ENCODE measurements at places on chromosomes 13 and 19.
A peak's percentile ranks its signal among the peaks of the same experiment; 100 is the strongest.

DNA sequence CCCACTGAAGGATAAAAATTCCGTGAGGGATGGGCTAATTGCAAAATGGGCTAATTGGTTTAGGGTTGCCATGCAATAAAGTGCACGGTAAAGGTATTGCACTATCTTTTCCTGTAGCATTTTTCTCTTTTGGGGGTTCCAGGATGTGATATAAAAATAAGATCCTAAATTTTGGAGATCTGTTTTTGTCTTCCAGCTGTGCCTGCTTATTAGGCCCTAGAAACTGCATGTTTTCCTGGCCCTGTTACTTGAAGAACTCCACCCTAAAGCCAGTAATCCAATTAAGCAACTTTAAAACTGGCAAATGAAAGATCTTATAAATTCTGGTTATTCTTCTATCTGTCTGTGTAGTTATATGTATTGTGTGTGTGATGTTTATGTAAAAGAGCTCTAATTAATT is 2489.6 kb downstream of the PCDH9 start:
- no peak for DNase-seq

DNA sequence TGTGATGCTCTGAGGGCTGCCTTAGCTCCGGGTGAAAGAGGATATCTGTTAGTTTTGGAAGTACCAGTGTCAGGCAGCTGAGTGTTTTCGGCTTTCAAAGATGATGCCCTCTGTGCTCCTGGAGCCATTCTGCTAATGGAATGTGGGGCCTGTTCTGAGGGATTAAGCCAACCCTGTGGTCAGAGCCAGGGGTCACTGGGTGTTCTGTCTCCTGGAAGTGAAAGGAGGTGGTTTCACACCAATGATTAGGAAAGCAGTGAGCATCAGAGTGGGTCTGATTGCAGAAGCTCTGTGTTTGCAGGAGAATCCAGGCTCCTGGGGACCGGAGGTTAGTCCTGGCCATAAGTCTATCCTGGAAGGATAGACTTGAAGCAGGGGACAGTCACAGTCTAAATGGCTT is 94.6 kb downstream of the UQCRFS1 start:
- no peak for DNase-seq

GRCh38 chr13:71054358-71054757 is 812.6 kb downstream of the DACH1 start:
- DNase-seq = no peak

DNA sequence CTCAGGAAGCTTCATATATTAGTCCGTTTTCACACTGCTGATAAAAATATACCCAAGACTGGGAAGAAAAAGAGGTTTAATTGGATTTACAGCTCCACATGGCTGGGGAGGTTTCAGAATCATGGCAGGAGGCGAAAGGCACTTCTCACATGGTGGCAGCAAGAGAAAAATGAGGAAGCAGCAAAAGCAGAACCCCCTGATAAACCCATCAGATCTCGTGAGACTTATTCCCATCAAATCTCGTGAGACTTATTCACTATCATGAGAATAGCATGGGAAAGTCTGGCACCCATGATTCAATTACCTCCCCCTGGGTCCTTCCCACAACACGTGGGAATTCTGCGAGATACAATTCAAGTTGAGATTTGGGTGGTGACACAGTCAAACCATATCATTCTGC is 23.1 kb downstream of the FLT3 start:
- no peak for DNase-seq

DNA sequence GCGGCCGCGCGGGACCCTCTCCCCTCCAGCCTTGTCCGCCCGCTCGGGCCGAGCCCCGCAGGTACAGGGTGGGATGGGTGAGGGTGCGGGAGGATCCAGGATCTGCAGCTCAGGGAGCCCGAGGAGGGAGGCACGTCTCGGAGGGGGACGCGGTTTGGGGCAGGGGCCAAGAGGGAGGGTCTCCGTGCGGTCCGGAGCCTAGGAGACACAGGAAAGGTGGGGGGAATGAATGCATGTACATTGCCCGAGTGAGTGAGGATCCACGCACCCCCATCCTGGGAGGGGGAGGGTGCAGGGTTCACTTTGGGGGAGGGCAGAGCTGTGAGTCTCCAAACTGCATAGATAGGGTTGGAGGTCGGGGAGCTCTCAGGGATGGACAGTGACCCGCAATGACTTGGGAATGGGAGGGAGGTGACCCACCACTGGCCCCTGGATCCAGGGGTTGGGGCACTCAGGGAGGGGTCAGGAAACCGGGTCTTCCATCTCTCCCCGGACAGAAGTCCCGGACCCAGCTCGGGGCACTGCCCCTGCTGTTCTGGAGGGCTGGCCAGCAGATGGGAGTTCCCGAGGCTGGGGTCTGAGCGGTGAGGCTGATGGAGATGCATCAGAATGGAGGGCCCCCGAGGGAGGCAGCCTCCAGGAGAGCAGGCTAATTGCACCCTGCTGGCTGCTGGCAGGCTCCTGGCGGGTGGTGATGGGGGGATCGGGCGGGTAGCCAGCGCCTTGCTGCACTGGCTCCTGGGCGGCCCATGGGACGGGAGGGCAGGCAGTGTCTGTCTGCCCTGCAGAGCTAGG is 547 bp downstream of the KCNN1 start:
- DNase-seq = no peak

- no peak for DNase-seq
Observed at GRCh38 chr19:42846597-42846996, 32.9 kb downstream of the PSG1 start.

- DNase-seq = peak; percentile 11
Observed at GRCh38 chr19:48752496-48753365, at the start of gene FUT1. Gene FUT1 (minus strand): TSS chr19:48752641. CDS start chr19:48751281, 1,360 bp downstream.

DNA sequence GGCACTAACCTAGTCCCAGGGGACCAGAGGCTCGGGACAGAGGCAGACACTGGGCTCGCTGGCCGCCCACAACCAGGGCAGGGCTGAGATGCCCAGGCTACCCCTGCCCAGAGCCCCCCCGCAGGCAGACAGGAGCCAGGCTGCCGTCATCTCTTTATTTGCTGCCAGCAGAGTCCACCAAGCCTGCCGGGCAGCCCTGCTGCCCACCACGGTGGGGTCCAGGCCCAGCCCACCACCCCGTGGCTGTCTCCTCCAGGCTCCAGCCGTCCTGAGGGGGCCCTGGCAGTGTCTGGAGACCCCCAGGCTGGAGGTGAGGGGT is 5.0 kb downstream of the TEKTIP1 start:
- no peak for DNase-seq

- no peak for DNase-seq
Observed at GRCh38 chr13:107675847-107676550, 539.3 kb downstream of the LIG4 start.

GRCh38 chr19:18800636-18801035 is 9.5 kb upstream of the COMP start:
- DNase-seq = no peak

DNA sequence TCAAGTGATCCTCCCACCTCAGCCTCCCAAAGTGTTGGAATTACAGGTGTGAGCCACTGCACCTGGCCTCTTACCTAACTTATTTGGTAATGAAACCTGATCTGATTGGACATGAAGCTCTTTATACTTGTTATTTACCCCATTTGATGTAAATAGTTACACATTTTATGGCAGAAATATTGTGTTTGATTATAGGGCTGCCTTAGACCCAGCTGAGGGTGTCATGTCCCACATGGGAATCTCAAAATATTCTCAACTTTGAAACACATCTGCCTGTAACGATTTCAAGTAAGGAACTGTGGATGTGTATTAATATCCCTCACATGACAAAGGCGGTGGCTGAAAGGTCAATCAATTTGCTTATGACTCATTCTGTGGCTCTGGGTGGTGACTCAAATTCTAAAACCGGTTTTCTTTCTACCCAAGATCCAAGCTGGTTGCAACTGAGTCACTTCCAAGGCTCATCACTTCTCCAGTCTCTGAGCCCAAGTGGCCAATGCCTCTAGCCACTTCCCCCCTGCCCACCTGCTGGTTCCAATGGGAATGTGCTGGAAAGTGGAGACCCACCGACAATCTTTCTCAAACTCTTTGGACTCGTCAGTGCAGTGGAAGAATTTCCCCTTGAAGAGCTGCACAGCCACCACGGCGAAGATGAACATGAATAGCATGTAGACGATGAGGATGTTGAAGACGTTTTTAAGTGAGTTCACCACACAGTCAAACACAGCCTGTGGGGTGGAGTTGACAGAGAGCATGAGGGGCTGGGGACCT is 110.9 kb downstream of the IER2 start:
- peak; percentile 13 for DNase-seq

- DNase-seq = no peak
Observed at GRCh38 chr13:94609196-94609595, 7.5 kb downstream of the GPR180 start.

GRCh38 chr13:41231786-41232185 is 31.6 kb downstream of the MTRF1 start:
- DNase-seq = no peak

- no peak for DNase-seq
Observed at GRCh38 chr19:17468302-17469091, 1.8 kb upstream of the SLC27A1 start.

- DNase-seq = no peak
Observed at GRCh38 chr13:23716401-23716800, 146.2 kb downstream of the TNFRSF19 start.

DNA sequence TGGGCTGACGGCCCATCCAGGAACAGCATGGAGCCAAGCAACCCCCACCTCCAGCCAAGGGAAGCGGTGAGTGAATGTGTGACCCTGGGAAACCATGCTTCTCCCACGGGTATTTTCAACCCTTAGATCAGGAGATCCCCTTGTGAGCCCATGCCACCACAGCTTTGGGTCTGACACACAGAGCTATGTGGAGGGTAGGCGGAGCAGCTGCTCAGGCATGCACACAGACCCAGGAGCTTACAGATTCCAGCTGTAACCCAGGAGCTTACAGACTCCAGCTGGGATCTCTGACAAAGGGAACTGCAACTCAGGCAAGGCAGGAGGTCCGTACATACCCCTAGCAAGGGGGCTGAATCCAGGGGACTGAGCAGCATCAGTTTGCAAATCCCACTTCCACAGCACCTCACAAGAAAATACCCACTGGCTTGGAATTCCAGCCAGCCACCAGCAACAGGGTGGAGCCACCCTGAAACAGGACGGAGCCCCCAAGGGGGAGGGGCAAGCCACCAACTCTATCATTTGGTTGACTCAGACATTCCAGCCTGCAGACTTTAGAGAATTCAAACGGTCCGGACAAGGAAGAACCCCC is 40.8 kb upstream of the RFXAP start:
- DNase-seq = no peak

GRCh38 chr13:79451500-79451962 is 29.4 kb upstream of the NDFIP2 start:
- DNase-seq = peak; percentile 95

Measured in stimulated activated naive CD4-positive, alpha-beta T cell treated with Interleukin-2 at 50 U/mL for 16 hours (primary cell).